Right ventricle myocardium superior (tissue), 1 donor: ENCODE measurements at places on chromosomes 3 and 15. TPM values are rescaled to one million over a fixed set of nuclear protein-coding genes. Genes with fewer than 3 reads are reported as not detected.

DNA sequence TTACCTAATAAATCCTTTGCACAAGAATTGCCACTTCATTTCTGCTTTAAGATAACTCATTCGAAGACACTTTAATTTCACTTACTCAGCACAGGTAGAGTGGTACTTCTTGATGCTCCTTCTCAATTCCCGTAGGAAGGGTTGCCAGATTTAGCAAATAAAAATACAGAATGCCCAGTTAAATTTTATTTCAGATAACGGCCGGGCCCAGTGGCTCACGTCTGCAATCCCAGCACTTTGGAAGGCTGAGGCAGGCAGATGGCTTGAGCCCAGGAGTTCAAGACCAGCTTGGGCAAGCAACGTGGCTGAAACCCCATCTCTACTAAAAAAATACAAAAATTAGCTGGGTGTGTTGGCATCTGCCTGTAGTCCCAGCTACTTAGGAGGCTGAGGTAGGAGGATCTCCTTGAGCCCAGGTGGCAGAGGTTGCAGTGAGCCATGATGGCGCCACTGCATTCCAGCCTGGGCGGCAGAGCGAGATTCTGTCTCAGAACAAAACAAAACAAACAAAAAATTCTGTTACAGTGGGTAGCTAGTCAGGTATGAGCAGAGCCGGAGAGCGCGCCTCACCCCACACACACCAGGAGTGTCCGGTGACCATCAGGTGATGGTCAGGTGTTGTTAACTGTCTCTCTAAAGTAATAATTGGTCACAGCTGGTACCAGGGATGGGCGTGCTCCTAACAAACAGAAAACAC lies 92.8 kb downstream of the DNAH12 start:
- DNase-seq: no peak

DNA sequence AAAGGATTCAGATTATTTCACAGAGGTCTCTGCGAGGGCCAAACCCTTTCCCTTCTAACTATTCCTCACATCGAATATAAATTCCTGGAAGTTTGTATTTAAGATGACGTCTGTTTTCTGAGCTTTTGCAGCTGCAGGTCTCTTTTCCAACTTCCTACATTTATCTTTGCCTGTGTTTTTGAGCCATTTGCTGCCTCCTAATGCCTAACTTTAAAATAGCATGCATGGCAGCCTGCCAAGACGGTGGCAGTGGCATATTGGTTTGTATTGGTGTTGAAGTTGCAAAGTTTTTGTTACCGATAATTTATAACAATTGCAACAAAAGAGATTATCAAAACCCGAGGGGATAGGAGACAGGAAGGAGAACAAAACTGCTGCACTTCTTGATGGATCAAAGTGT lies 187.1 kb upstream of the DNAJC19 start:
- DNase-seq: peak; percentile 78

- peak; percentile 36 for DNase-seq
Observed at GRCh38 chr3:178551916-178552321, 15.7 kb downstream of the KCNMB2 start.

GRCh38 chr3:42377681-42378080 lies 32.7 kb downstream of the LYZL4 start:
- DNase-seq: no peak

DNA sequence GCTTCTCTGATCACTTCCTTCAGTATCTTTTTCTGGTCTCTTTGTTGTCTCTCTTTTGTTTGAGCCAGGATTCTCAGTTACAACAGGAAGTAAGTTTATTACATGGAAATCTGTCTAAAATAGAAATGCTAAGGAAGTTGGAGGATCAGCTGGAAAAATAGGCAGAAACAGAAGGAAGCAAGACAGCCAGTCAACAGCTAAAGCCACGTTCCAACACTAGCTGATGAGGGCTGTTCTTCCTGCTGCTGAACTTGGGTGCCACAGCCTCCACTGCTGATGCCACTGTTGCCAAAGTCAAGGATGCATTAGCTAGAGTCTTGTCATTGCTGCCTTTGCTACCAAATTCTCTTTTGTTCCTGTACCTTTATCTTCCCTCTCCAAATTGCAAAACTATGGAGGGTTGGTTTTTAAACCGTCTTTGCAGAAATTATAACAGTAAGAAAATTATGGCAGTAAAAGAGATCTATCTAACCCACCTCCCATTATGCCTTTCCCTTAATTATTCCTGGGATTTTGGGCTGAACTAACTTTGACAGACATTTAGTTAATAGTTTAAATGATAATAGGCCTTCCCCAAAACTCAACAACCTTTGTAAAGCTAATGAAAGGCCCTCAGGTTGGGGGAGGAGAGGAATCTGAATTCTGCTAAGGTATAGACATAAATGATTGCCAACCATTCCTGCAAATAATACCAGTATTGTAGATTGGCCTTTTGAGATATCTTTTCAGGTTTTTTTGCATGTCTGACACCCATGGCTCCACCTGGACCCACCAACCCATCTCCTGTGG lies 27.4 kb upstream of the OR5K4 start:
- no peak for DNase-seq

GRCh38 chr3:47713655-47714054 lies 68.0 kb downstream of the SMARCC1 start:
- no peak for DNase-seq

- DNase-seq: peak; percentile 39
Observed at GRCh38 chr3:26237036-26237682, 385.4 kb upstream of the LRRC3B start.

UACA gene
- 27.9 TPM for total RNA-seq

- no peak for DNase-seq
Observed at GRCh38 chr15:63892794-63893441, 59.2 kb upstream of the HERC1 start.

FGF7 gene
- total RNA-seq: 35.0 TPM

DNA sequence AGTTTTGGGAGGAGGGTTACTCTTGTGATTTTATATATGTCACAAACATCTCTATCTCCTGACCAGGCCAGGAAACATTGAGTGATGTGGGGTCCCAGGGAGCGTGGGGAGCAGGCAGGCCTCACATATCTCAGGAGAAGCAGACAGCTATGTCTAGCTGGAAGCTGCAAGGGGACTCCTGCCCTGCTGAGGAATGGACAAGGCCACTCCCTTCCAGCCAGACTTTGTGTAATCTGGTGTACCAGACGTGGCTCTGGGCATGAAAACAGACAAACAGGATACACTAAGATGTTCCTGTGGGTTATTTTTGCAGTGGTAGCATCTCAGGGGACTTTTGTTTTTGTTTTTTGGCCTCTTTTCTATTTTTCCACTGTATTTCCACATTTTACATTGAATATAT lies 23.2 kb downstream of the CYP8B1 start:
- DNase-seq: no peak

- no peak for DNase-seq
Observed at GRCh38 chr3:35335703-35336102, 303.6 kb upstream of the ARPP21 start.

GRCh38 chr15:66019826-66020398 lies 150.6 kb downstream of the RAB11A start:
- DNase-seq: no peak

HCLS1 gene
- total RNA-seq: 9.6 TPM

HSPBAP1 gene
- total RNA-seq: 5.5 TPM

DNA sequence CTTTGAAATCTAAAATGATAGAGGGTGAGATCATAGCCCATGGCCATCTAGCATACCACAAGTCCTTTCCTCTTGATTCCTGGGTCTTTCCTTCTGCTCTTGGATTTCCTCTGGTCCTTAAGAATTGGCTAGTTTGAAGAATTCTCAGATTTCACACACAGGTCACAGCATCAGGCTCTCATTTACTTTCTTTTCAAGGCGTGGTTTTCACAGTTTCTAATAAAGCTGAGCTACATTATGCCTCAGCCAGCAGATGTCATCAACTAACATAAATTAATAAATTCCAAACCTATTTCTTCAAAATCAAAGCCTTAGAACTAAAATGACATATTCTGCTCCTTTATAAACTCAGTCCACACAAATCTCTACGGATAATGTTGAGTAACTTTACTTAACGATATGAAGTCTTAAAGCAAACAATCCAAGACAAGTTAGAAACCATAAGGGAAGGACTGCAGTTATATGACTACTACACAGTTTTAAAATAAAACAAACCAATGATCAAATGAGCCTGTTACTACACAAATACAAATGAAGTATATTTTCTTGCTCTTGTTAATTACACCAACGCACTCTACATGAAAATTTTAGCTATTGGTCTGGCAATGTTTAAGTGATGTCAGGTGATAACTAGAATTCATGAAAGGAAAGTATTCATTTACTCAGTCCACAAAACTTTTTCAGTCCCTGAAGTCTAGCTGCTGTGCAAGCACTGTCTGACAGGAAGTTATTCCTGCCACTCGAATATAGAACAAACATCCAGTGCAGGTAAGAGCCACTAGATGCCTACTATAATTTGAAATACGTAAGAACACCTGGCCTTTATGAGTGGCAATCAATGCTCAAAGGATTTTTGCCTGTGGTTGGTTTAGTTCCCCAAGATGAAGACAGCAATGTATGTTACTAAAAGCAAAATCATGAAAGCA lies 9.2 kb downstream of the CCDC14 start:
- no peak for DNase-seq

SEMA3B gene
- 19.9 TPM for total RNA-seq

DNA sequence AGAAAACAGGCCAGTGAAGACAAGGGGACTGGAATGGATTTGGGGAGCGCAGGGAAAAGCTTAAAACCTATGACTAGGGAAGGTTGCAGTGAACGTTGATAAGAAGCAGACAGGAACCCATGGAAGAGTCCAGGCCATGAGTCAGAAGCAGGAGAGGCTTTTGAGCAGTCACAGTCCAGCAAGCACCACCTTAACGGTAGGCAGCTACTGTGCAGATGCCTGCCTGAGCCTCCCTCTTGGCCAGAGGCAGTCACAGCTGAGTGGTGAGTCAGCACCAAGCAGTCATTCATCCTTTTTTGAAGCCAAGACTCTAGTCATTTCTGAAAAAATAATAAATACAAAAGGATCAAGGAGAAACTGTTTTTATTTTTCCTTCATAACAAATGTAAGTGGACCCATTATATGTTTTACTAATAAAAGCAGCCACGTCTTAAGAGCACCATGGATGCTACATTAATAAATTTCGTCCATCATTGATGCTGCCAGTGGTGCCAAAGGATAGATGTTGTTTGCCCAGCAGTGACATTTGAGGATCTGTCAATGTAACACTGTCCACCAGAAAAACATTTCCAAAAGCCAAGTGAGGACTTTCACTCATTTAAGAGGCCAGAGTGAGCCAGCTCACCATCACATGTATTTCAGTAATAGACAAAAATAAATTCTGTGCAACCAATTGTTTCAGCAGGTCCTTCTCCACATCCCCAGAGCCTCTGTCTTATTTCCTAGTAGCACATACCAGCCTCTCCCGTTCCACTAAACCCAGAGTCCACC lies 42.1 kb upstream of the ACTC1 start:
- DNase-seq: no peak

DNA sequence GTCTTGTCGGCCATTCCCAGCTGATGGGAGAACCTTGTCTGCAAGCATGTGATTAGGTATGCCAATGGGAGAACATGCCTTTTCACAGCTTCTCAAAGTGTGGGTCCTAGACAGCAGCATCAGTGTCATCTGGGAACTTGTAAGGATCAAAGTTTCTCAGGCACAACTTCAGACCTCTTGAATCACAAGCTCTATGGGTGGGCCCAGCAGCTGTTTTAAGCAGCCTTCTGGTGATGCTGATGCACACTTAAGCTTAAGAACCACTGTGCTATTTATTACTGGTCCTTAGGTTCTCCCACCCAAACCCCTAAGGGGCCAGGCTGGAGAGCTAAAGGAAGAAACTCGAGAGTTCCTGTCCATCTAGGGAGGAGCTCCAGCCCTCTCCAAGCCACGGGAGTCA lies 453.9 kb upstream of the PROK2 start:
- no peak for DNase-seq

BLM gene
- 37.0 TPM for total RNA-seq

DNA sequence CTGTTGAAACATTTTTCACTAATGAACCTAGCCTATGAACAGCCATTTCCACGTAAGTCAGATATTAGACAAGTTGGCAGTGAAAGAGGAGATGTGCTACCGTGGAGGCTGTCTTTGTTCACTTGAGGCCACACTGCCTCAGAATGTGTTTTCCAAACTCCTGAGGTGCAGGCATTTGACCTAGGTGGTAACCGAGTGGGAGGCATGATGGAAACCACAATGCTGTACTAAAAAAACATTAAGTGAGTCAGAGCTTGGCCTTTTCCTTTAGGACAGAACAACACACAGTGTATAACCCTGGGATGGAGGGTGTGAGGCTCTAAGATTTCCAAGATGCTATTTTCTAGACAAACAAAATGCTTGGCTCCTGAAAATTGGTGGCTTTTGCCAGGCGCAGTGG lies 406.3 kb downstream of the SOX2 start:
- no peak for DNase-seq

GRCh38 chr3:38005076-38006020 lies 14.8 kb downstream of the VILL start:
- DNase-seq: peak; percentile 88

DNA sequence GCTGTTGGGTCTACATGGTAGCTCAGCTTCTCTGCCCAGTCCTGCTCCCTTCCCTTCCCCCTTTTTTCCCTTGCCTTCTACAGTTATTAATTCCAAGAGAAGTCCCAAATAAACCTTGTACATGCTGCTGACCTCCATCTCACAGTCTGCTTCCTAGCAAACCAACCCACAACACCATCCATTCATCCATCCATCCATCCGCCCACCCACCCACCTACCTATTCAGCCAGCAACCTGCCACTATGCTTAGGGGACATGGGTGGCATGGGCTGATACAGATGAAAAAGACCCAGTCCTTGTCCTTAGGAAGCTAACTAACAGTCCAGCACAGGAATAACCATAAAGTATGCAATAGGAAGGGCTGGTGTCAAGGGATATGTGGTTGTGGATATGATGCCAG lies 5.7 kb downstream of the TNFAIP8L3 start:
- no peak for DNase-seq

- no peak for DNase-seq
Observed at GRCh38 chr3:113250566-113250965, 39.2 kb downstream of the BOC start.

- DNase-seq: no peak
Observed at GRCh38 chr15:84883916-84884781, at the start of gene SLC28A1. TSS of gene SLC28A1 (plus strand) at chr15:84884662. CDS start at chr15:84887761, 3,099 bp downstream.

- no peak for DNase-seq
Observed at GRCh38 chr3:152225201-152225600, 43.5 kb upstream of the MBNL1 start.

- no peak for DNase-seq
Observed at GRCh38 chr3:186790261-186790981, 7.0 kb downstream of the EIF4A2 start.

- no peak for DNase-seq
Observed at GRCh38 chr3:4251412-4251811, 51.8 kb upstream of the SETMAR start.
